ENCODE measurements at places on chromosomes 6 and 20. TPM values are rescaled to one million over a fixed set of nuclear protein-coding genes. Genes with fewer than 3 reads are reported as not detected.

The OPRM1 gene
- not detected for total RNA-seq

The ZBTB9 gene
- total RNA-seq = 4.9 TPM

The CCN6 gene
- total RNA-seq = not detected

The CALHM6 gene
- 0.33 TPM for total RNA-seq

The WASF1 gene
- 13.2 TPM for total RNA-seq

The MOG gene
- not detected for total RNA-seq

The RFX6 gene
- not detected for total RNA-seq

The CPXM1 gene
- total RNA-seq = 0.50 TPM

The RAMACL gene
- total RNA-seq = 2.3 TPM

The PRL gene
- not detected for total RNA-seq

The UBE2V1 gene
- 31.7 TPM for total RNA-seq

The KIF25 gene
- total RNA-seq = 0.26 TPM

The RIMS4 gene
- under 0.01 TPM for total RNA-seq

The NRSN1 gene
- total RNA-seq = not detected

The OLIG3 gene
- not detected for total RNA-seq

The RIPK1 gene
- total RNA-seq = 22.1 TPM

The MC3R gene
- not detected for total RNA-seq

The SLC22A1 gene
- total RNA-seq = 0.26 TPM

The CENPW gene
- 8.3 TPM for total RNA-seq

All from fibroblast of lung (primary cell).